ENCODE measurements at places on chromosomes 6 and 20. TPM values are rescaled to one million over a fixed set of nuclear protein-coding genes. Genes with fewer than 3 reads are reported as not detected.

DNA sequence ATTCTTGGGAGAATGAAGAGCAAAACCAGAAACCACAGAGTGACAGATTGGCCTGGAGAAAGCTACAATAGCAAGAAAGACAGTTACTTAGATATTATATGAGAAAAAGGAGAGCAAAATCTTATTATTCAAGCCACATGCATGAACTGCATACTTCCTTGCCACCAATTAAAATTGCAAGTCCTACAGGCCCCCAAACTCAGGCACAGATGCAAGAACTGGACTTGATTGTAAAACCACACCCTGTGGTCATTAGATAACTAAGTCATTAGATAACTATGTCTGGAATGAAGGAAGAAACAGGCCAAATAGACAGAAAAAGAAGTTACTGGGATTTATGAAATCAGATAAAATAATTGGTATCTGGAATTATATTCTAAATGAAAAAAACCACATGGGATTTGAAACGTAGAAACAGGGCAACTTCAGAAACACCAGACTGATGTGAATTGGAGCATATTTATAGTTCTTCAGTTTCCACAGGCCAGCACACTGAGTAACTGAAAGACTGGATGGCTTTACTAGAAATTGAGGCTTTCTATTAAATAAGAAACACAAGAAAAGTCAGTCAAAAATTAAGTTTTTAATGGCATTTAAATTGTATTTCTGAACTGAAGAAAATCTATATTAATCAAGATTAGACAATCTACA, 49.4 kb upstream of the CARMIL1 start:
- peak overlapping the region; percentile 80 for H3K27ac ChIP-seq
- no peaks in the 10 kb centered on the region for H3K27me3 ChIP-seq
- no peaks in the 10 kb centered on the region for H3K36me3 ChIP-seq
- no peak overlapping the region for H3K4me3 ChIP-seq
- H3K4me1 ChIP-seq: no peaks in the 10 kb centered on the region
- no peak for DNase-seq

The SLC26A8 gene
- not detected for polyA plus RNA-seq

DNA sequence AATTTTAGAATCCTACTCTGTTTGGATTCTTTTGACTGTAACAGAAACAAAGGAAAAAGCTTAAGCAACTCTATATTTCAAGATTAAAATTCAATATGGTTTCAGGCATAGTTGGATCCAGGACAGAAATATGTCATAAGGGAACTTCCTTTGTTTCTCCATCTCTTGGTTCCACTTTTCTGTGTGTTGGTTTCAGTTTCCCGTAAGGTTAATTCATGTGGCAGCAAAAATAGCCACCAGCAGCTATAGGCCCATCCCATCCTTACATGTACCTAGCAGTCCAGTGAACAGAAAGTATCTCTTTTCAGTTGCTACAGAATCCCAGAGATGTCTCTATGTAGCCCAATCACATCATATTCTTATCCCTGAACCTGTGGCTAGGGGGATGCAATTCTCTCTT, 8.8 kb upstream of the FAM8A1 start:
- no peak for DNase-seq
- no peak overlapping the region for H3K4me3 ChIP-seq
- H3K36me3 ChIP-seq: no peaks in the 10 kb centered on the region
- no peaks in the 10 kb centered on the region for H3K4me1 ChIP-seq
- no peak overlapping the region for H3K27ac ChIP-seq

DNA sequence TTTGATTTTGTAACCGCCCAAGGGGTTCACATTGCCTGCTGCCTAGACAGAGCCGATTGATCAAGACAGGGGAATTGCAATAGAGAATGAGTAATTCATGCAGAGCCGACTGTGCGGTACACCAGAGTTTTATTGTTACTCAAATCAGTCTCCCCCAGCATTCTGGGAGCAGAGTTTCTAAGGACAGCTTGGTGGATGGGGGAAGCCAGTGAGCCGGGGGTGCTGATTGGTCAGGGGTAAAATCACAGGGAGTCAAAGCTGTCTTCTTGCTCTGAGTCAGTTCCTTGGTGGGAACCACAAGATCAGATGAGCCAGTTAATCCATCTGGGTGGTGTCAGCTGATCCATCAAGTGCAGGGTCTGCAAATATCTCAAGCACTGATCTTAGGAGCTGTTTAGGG, 60.0 kb upstream of the EZR start:
- no peak overlapping the region for H3K27ac ChIP-seq
- H3K27me3 ChIP-seq: no peaks in the 10 kb centered on the region
- DNase-seq: no peak
- H3K36me3 ChIP-seq: no peaks in the 10 kb centered on the region
- H3K4me3 ChIP-seq: no peak overlapping the region

The CALHM6 gene
- 0.31 TPM for polyA plus RNA-seq

DNA sequence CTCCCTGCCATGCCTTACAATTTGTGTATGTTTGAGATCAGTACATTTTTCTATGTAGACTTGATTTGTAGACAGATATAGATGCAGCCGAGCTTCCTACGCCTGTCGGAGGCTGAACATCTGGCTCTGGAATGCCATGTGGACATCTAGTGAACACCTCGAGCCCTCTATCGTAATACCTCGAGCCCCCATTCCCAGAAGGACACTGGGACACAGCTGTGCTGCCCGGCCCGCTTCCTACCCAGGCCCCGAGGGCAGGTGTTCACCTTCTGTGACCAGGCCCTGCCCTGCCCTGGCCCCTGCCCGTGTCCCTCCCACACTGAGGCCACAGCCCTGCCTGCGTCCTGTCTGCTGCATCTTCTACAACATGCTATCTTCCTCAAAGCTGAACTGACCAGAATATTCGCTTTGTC, 12.9 kb downstream of the RPS6KA2 start:
- H3K27ac ChIP-seq: peak overlapping the region; percentile 23
- no peak for DNase-seq
- no peaks in the 10 kb centered on the region for H3K27me3 ChIP-seq
- peaks cover 5% of the 10 kb centered on the region for H3K4me1 ChIP-seq
- no peak overlapping the region for H3K4me3 ChIP-seq
- peaks cover 41% of the 10 kb centered on the region for H3K36me3 ChIP-seq

GRCh38 chr6:12967686-12968085, 251.1 kb downstream of the PHACTR1 start:
- H3K4me3 ChIP-seq: no peak overlapping the region
- H3K36me3 ChIP-seq: no peaks in the 10 kb centered on the region
- peaks cover 33% of the 10 kb centered on the region for H3K4me1 ChIP-seq
- no peaks in the 10 kb centered on the region for H3K27me3 ChIP-seq
- peak; percentile 41 for DNase-seq

The SYNCRIP gene
- polyA plus RNA-seq: 15.9 TPM

- no peaks in the 10 kb centered on the region for H3K27me3 ChIP-seq
- no peak overlapping the region for H3K27ac ChIP-seq
- H3K4me3 ChIP-seq: no peak overlapping the region
These were observed 21.6 kb downstream of the DLL1 start for GRCh38 chr6:170269151-170269845.

DNA sequence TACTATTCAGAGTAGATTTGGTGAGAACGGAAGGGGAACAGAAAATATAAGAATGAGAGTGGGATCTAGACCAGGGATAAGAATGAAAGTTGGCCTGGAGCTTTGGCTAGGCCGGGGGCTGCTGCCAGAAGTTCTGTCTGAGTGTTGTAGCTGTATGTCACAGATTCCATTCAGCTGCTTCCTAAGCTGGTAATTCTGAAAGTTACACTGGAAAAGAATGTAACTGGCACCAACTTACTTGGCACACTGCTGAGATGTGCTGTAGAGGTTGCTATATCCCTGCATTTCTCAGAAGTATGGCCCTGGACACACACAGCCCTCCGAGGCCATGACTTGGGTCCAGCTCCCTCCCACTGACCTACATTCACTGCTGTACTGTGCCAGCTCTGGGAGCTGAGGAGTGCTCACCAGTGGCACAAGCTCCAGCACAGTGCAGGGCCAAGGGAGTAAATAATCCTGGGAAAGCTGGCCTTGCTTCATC, 25.8 kb upstream of the TMEM217 start:
- no peaks in the 10 kb centered on the region for H3K4me1 ChIP-seq
- peaks cover 19% of the 10 kb centered on the region for H3K36me3 ChIP-seq
- H3K27me3 ChIP-seq: no peaks in the 10 kb centered on the region
- DNase-seq: no peak

DNA sequence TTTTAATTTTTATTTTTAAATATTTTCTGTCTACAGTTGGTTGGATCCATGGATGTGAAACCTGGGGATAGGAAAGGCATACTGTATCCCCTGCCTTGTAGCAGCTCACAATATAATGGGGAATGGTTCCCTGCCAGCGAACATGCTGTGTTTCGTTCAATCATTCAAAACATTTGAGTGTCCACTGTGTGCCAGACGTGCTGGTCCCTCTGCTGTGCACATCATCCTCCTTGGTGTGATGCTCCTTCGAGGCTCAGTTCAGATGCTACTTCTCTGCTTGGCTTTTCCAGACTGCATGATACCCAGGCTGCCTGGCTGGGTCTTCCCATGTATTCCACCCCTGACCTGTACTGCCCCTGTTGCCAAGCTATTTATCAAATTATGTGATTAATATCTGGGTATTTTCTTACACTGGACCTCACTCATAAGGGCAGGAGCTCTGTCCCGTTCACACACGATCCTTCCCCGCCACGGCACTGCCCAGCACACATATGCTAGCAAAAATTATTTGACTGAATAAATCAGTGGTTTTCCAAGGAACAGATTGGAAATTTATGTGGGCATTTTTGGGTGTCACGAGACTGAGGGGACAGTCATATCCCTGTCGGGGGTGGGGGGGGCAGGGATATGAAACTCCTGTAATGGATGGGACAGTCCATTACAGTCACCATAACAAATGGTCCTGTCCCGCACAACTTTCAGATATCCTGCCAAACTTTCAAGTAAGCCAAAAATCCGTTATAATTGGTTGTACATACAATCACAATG, 4.9 kb downstream of the SDCBP2 start:
- peak overlapping the region; percentile 75 for H3K27ac ChIP-seq
- peaks cover 32% of the 10 kb centered on the region for H3K4me1 ChIP-seq
- DNase-seq: no peak

- no peaks in the 10 kb centered on the region for H3K36me3 ChIP-seq
- H3K27me3 ChIP-seq: no peaks in the 10 kb centered on the region
- H3K4me3 ChIP-seq: no peak overlapping the region
- H3K4me1 ChIP-seq: no peaks in the 10 kb centered on the region
- no peak overlapping the region for H3K27ac ChIP-seq
These were observed 246.7 kb downstream of the MAFB start for GRCh38 chr20:40442181-40442963.
